Calu3 (cell line): ENCODE measurements at places on chromosomes 4 and X.

DNA sequence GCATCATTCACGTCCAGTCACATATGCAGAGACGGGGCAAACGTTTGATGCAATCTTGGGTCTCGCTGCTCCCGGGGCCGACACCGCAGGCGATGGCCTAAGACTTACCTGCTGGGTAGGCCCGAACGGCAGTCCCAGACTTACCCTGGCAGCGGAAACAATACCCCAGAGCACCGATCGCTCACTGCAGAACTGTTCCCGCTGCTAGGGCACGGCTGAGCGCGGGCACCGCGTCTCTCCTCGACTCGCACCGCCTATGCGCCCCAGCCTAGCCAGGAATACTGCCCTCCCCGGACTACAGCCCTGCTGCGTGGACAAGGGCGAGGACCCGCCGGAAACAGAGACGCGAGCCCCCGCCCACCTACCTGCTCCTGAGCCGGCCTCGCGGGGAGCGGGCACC, 86.2 kb downstream of the HPRT1 start:
- H3K27me3 ChIP-seq = no peaks in the 10 kb centered on the region
- no peak for DNase-seq
- H3K36me3 ChIP-seq = peaks cover 34% of the 10 kb centered on the region
- peaks cover 12% of the 10 kb centered on the region for H3K4me1 ChIP-seq
- H3K4me3 ChIP-seq = no peak overlapping the region

DNA sequence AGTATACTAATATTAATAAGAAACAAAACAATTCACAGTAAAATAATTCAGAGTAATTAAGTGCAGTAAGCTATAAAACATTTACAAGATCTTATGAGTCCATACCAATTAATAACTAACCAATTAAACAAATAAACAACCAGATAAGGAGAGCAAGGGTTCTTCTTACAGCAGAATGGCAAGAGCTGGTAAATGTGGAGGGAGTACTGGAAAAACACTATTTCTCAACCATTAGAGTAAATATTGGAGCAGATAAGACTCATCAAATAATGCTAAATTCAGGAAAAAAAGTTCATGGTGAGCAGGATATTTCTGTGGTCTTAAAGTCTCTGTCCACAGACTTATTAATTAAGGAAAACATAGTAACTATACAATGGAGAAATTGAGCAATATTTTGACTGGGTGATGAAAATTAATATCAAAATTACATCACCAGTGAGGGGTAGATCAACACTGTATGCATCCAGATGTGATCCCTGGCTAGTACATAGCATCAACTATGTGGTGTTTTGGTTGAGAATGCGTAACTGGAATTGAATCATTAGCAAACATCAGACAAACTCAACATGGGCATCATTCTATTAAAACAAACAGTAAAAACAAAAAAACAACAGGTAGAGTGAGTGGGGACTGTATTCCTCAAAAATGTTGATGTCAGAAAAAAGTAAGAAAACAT, 1376.7 kb downstream of the PCDH19 start:
- no peak for DNase-seq
- no peak overlapping the region for H3K4me3 ChIP-seq
- H3K27me3 ChIP-seq = no peaks in the 10 kb centered on the region
- no peaks in the 10 kb centered on the region for H3K4me1 ChIP-seq
- H3K36me3 ChIP-seq = no peaks in the 10 kb centered on the region
- no peak overlapping the region for H3K27ac ChIP-seq

DNA sequence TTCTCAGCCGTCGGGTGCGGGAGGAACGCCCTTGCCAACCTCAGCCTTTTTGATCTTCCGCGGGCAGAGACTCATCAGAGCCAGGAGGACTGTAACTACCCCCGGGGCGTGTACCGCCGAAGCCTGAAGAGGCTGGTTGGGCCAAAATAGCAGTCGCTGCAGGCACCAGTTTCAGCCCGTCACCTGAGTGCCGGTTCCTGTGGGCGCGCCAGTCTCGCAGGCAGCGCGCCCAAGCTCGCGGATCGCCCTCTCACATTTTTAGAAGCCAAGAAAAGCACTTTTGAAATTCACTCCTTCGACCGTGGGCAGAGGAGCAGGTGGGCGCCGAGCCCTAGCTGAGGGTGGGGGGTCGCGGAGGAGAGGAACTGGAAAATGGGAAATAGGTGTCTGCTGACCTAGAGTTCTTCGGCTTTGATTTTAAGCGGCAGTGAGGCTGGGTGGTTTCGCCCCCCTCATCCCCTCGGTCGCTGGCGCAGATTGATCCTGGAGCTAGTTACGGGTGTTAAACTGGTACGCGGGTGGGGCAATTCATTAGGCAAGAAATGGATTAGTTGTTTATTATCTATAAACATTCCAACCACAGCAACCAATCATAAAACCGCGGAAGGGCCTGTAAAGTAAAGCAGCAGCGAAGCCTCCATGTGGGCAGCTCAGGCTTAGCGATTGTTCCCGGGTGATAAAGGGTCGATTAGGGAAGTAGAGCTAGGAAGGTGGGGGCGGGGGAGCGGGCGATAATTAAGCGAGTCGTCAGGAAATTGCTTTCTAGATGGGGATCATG, 69.2 kb downstream of the FBXO8 start:
- H3K27ac ChIP-seq = no peak overlapping the region
- no peak for DNase-seq
- H3K4me1 ChIP-seq = peaks cover 14% of the 10 kb centered on the region

DNA sequence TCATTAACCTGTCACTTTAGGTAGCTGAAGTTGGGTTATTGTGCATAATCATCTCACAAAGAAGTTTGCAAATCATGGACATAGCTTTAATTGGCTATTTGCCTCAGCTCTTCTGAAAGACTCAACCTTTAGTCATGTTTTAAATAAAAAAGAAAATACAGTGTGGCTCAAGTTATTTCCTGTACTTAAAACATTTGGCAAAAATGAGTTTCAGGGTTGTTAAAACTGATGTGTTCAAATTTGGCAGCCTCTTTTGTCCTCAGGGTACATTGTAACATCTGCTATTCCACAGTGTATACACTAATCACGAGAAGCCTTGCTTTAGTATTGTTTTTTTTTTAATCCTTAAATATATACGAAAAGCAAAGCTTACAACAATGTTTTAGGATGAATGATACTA, 31.5 kb upstream of the HPGD start:
- no peak overlapping the region for H3K27ac ChIP-seq
- peaks cover 10% of the 10 kb centered on the region for H3K4me1 ChIP-seq
- H3K27me3 ChIP-seq = no peaks in the 10 kb centered on the region

DNA sequence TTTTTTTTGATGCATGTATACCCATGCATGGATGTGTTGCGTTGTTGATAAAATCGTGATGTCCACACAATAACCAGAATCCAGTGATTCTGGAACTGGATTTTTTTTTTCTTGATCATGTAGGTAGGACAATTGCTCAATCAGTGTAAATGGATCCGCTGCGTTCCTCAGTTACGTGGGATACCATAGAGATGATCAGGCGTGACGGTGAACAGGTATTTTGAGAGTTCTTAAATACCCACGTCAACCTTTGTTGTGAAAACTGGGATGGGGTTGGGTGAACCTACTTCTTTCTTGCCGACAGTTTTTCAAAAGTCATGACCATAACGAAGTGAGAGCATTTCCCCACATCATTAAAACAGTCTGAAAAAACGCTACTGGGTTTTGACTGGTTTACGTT, 913 bp upstream of the SMIM10L2A start:
- peaks cover 6% of the 10 kb centered on the region for H3K36me3 ChIP-seq
- no peak overlapping the region for H3K27ac ChIP-seq
- H3K4me3 ChIP-seq = peak overlapping the region; percentile 46
- no peaks in the 10 kb centered on the region for H3K4me1 ChIP-seq
- peaks cover 30% of the 10 kb centered on the region for H3K27me3 ChIP-seq

DNA sequence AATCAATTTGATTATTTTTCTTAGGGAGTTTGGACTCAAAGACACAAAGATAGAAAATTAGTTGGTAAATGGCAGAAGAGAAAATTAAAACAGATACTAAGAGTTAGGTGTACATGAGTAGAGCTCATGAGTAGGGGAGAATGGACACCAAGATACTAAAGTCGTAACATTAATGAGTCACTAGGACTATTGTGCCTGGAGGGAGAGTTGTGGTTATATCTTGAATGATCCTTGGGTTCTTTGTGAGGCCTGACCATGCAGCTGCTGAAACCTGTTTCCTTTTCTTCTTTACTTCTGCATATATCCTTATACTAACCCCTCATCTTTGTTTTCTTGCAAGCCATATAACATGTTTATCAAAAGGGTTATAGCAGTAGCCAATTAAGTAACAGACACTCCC, 532.8 kb downstream of the RPA4 start:
- no peak for DNase-seq
- peaks cover 8% of the 10 kb centered on the region for H3K4me1 ChIP-seq
- H3K27ac ChIP-seq = no peak overlapping the region
- H3K27me3 ChIP-seq = no peaks in the 10 kb centered on the region
- no peak overlapping the region for H3K4me3 ChIP-seq

DNA sequence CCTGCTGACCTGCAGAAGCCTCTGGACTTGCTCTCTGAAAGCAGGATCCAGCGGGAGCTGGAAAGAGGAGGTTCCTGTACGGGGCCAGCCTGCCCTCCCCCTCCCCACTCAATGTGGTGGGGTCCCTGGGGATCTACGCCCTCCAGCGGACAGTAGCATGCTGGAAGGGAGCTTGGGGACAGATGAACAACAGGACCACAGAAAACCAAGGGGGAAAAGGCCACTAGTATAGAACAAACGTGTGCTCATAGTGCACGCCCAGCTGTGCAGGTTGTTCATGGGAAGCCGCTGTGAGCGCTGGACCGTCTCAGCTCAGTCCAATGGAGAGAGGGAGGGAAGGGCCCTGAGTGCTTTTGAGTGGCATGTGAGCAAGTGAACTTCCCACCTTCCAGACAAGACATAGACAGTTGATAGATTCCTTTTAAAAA, 15.8 kb downstream of the HMX1 start:
- H3K4me1 ChIP-seq = no peaks in the 10 kb centered on the region
- no peaks in the 10 kb centered on the region for H3K36me3 ChIP-seq
- H3K27ac ChIP-seq = no peak overlapping the region
